ENCODE measurements at places on chromosomes 6 and 20.

DNA sequence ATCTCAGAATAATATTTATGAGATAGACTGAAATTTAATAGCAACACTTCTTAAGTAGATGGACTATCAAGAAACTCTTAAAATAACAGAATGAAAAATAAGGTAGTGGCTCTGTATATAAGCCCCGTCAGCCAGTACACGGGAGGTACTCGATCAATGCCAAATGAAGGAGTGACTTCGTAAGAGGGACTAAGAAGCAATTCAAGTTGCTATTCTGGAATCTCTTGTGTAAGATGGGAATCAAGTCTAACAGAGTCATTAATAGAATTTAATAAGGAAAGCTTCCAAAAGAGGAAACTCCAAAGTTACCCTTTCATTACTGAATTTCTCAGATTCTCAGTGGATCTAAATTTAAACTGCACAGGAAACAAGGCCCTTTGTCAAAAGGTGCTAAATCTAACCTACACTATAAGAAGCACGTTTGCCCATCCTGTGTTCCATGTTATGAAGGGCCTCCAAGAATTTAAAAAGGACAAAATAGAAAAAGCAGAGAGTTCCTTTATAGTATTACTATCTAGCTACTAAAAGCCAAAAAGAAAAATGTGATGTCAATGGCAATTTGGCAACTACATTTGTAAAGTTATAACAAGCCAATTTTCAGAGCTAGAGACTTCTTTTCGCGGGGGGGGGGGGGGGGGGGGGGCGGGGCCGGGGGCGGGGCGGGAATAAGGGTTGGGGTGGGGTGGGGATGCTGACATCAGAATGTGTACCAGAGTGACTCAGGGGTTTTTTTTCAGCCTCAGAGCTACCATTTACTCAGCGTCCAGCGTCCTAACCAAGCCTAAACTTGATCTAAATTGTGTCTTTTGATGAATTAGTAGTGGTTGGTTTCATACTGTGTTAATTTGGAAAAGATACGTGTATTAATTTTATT is 200.6 kb downstream of the GMPR start:
- DNase-seq, result peak; percentile 21

DNA sequence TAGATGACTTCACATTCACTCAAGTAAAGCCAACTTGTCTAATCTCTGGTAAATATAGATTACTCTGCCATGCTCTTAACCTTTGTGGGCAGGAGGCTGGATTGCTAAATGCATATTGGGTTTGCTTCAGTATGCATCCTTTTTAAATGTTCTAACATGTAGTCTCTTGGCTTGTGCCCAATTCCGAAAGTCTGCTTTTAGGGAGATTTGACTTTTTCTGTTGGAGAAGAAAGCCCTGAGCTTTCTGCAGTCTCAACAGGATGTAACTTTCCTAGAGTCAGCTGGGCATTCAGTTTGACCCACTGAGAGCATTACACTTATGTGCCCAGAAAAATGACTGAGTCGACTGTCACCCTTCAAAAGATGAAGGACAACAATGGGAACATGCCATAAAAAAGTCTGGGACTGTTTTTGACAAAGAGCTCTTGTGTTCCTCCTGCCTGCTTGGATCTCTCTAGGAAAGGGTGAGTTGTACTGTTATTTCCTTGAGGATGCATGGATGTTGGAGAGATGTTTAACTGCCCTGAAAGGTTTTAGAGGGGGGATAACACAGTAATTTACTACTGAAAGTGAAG is 299.4 kb downstream of the ZFAND3 start:
- no peak for DNase-seq

- no peak for DNase-seq
Observed at GRCh38 chr6:122651604-122652003, 41.4 kb downstream of the PKIB start.

- DNase-seq, result no peak
Observed at GRCh38 chr6:160767647-160768019, 65.6 kb downstream of the PLG start.

- DNase-seq, result no peak
Observed at GRCh38 chr6:157834549-157834948, 11.5 kb downstream of the SNX9 start.

- no peak for DNase-seq
Observed at GRCh38 chr6:148285205-148285604, 57.4 kb upstream of the SASH1 start.

DNA sequence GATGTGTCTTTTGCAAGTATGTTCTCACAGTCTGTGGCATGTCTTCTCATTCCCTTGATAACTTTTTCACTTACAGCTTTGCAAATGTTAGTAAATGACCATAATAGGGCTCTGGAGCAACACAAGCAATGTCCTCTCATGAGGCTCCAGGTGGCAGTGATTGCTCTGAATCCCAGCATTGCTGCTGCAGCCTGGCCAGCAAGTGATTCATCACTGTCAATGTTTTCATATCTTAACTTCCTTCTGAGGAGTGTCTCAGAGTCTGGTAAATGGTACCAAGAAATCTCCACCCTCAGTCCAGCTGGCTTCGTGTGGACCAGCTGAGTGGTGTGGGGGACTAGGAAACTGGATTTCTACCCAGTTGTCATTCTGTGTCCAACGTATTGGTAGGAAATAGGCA is 139.6 kb downstream of the MYLK4 start:
- DNase-seq, result no peak

DNA sequence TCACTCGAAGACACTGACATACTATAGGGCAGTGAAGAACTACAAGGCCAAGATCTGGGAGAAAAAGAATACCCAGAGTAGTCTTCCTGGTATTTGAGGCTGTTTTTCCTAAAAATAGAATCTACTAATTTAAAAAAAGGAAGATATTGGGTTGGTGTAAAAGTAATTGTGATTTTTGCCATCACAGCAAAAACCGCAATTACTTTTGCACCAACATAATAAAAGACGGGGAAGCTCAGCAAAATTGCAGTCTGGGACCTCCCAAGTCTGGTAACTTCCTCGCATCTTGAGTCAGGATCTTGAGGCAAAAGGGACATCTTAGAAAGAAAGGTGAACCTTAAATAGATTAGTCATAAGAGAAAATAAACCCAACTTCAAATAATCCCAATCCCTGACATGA is 77.2 kb upstream of the SMIM28 start:
- DNase-seq, result no peak

GRCh38 chr20:17856837-17857605 is 111.6 kb downstream of the SNX5 start:
- DNase-seq, result no peak

- peak; percentile 69 for DNase-seq
Observed at GRCh38 chr6:143098054-143098671, 37.5 kb downstream of the AIG1 start.

DNA sequence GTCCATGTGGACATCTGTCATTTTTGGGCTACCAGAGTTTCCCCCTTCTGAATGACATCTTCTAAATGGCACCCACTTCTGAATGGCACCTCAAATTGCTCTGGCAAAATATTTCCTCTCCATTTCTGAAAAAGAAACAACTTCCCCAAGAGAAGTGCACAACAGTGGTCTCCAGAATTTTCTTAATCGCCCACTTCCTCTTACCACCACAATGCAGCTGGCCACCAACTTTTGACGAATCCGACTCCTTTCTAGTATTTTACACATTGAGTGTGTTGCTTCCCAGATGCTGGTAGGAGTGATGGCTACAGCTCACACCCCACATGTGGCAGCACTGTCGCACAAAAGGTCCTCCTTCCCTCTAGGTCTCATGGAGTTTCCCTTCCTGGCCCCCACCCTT is 216.1 kb downstream of the FOXA2 start:
- no peak for DNase-seq

GRCh38 chr6:150377211-150377781 is 8.5 kb downstream of the IYD start:
- DNase-seq, result no peak

- DNase-seq, result no peak
Observed at GRCh38 chr6:27748661-27749060, 163.5 kb downstream of the OR2B2 start.

DNA sequence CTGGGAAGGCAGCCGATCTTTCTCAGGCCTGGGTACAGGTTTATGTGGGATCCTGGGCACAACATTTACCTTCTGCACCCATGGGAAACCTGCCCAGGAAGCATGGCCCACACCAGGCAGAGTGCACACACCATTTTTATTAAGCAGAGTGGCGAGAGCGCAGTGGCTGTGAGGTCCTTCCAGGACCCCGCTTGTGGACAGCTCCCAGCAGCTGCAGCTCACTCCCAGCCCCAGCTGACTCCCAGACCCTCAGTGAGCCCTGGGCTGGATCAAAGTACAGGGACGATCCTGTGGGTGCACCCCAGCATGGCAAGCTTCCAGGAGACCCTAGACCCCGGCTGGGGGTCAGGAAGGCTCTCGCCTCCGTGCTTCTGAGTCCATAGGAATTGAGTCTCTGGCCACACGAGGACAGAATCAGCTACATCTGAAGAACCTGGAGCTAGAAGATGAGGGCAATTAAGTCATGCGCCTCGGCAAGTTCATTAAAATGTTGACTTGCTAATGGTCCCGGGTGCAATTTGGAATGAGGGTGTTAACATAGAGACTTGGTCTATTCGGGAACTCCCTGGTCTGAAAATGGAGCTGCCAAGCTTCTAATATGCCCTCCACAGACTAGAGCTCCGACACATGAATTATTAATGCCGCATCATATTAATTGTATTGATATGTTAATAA is 65.4 kb upstream of the SLCO4A1 start:
- no peak for DNase-seq

- DNase-seq, result no peak
Observed at GRCh38 chr6:148435386-148435785, 92.7 kb downstream of the SASH1 start.

DNA sequence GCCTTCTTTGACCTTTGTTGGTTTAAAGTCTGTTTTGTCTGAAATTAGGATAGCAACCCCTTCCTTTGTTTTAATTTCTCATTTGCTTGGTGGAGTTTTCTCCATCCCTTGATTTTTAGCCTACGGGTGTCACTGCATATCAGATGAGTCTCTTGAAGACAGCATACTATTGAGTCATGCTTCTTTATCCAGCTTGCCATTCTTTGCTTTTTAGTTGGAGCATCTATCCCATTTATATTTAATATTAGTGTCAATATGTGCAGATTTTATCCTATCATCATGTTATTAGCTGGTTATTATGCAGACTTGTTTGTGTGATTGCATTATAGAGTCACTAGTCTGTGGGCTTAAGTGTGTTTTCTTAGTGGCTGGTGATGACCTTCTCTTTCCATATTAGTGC is 622.2 kb downstream of the MMUT start:
- no peak for DNase-seq

DNA sequence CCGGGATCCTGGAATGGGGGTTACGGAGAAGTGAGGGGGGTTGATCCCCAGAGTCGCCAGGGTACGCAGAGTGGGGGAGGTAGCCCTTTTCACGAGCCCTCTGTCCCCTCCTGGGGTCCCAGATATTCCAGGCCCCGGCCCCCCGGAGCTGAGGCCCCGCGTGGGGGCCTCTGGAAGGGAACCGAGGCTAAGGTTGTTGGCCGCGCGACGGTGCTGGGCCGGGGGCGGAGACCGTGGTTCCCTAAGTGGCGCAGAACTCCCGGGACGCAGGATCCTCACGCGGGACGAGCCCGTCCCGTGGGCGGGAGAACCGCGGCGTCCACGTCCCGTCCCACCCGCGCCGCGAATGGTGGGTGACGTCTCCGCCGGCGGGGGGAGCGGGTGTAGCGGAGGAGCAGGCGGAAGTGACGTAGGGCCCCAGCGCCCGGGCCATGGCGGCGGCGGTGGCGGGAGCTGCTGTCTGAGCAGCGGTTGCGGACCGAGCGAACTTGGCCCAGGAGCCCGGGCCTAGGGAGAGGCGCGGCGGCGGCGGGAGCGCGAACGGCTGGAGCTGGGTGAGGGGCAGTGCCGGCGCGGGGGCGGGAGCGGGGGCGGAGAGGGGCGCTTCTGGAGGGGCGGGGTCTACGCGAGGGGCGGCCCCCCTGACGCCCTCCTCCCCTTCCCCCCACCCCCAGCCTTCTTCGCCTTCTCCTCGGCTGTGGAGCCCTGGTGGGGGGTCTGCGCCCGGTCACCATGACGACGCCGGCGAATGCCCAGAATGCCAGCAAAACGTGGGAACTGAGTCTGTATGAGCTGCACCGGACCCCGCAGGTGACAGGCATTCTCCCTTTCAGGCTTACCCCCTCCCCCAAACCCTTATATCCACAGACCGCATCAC is at the start of gene RING1:
Gene RING1, plus strand, starts transcription at position 410 of the 877 bp plus-strand sequence. Its CDS starts 323 bp downstream, at position 733.
- peak; percentile 86 for DNase-seq

DNA sequence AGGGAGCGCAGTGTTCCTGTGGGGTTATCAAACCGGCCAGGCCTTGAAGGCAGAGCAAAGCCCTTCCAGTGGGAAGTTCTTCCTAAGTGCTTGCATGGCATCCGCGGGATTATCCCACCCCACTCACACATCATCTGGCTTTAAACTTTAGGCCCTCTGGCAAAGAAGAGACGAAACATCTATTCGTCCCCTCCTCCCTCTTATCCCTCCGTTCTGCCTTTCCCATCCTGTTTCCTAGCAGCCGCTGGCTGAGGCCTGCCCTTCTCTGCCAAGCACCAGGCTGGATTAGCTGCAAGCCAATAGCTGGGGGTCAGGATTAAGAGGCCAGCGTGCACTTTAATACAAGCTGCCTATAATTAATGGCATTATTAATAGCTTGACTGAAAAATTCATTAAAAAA is 621.0 kb downstream of the PKHD1 start:
- DNase-seq, result no peak

DNA sequence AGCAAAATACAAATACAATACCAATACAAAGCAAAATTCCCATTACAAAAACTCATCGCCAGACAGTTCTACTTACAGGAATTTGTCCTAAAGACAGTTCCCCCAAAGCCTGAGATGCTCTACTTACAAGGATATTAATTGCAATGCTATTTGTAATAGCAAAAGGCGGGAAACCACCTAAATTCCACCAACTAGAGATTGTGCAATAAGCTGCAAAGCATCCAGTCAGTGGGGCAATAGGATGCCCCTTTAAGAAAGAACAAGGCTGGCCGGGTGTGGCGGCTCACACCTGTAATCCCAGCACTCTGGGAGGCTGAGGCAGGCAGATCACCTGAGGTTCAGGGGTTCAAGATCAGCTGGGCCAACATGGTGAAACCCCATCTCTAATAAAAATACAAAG is 39.1 kb downstream of the FAM209B start:
- DNase-seq, result no peak

DNA sequence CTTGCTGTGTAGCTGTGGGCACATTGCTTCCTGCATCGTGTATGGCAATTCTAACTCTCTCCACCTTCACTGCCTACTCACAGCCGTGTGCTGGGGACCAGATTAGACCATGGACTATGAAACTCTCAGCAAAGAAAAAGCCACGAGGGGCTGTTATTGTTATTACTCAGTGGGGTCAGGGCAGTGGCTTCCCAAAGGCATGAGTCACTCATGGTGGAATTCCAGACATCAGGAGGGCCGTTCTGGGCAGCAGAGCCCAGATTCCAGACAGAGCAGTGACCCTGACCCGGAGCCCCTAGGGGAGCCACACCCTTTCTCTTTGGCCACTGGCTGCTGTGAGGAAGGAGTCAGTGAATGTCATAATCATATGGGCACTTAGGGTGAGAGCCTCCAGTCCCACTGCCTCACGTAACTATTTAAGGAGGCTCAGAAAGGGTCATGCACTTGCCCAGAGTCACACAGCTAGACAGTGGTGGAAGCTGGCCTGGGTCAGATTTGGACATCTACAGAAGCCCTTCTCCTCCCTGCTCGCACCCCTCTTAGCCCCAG is 22.2 kb upstream of the CCN5 start:
- no peak for DNase-seq

GRCh38 chr6:130602151-130602770 is 224.9 kb upstream of the SMLR1 start:
- DNase-seq, result peak; percentile 15

- DNase-seq, result no peak
Observed at GRCh38 chr6:71090217-71090616, 133.4 kb upstream of the B3GAT2 start.

GRCh38 chr6:82959385-82959941 is 106.2 kb downstream of the UBE3D start:
- no peak for DNase-seq

- DNase-seq, result no peak
Observed at GRCh38 chr6:96967957-96968871, 43.7 kb downstream of the KLHL32 start.
